ENCODE measurements at places on chromosomes 5 and 9.

DNA sequence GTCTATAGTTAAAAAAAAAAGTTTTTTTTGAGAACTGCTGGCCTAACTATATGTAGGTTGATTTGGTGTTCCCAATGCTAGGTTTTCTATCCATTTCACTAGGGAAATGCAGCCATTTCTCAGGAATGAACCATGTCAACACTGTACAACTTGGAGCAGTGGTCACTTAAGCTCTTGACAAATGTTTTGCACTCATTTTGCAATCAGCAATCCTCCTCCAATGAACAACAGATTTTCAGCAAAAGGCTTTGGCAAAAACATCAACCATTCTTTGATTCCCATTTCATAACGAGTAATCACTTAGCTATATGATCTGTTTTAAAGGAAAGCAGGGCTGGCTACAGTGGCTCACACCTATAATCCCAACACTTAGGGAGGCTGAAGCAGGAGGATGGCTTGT lies 17.9 kb downstream of the STRBP start:
- DNase-seq = no peak

DNA sequence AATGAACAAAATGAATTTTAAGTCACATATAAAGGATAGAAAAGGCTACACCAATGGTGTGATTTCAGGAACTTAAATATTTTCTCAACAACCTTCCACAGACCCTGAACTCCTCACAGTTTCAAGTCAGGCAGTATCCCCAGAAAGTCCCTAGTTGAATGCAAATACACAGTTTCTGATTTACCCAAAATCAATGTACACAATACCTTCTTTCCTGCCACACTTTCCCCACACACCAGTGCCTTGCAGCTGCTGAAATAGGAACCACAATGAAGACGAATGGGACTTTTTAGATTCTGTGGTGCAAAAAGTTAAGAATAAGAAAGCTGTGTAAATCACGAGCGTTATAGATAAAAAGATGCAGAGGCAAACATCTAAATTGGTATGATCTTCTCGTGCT lies 552.4 kb upstream of the MEF2C start:
- DNase-seq = no peak

GRCh38 chr9:4540425-4540824 lies 50.2 kb downstream of the SLC1A1 start:
- DNase-seq = no peak

DNA sequence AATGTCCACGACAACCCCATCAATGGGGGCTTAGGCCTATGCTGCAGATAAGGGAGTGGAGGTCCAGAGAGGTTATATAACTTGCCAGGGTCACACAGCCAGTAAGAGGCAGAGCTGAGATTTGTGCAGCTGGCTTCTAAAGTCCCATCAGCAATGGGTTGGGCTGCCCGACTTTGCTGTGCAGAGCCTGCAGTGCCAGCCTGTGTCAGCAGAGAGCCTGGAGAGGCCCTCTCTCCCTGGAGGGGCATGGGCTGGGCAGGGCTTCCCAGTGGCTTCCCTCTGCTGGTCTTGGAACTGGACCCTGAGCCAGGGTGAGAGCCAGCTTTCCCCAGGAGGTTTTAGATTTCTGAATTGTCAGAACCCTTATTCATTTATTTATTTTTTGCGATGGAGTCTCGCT lies 77.2 kb upstream of the RAPGEF1 start:
- DNase-seq = no peak

- no peak for DNase-seq
Measured at GRCh38 chr9:13963005-13963653, 350.8 kb downstream of the NFIB start.

- DNase-seq = no peak
Measured at GRCh38 chr5:140165101-140165922, 9.7 kb upstream of the CYSTM1 start.

- DNase-seq = no peak
Measured at GRCh38 chr5:143676802-143677201, 135.2 kb upstream of the HMHB1 start.

GRCh38 chr5:135535420-135535819 lies 344 bp downstream of the NEUROG1 start:
- DNase-seq = no peak

GRCh38 chr9:69380301-69380700 lies 55.3 kb downstream of the ENTREP1 start:
- no peak for DNase-seq

DNA sequence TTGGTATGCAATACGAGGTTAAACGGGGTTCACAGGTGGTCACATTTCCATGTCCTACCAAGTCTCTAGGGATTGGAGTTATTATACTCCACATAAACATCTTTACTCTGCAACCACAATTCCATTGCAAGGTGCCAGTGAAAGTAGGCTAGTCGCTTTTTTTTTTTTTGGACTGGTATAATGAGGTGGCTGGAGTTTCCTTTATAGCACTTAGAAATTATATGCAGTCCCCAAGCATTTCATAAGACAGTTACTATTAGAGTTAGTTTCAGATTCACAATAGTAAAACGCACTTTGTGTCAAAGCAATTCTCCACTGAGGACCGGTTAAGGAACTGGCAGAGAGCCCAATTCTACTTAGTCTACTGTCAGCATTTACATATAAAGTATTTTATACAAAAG lies 1.4 kb downstream of the MEF2C start:
- DNase-seq = no peak

DNA sequence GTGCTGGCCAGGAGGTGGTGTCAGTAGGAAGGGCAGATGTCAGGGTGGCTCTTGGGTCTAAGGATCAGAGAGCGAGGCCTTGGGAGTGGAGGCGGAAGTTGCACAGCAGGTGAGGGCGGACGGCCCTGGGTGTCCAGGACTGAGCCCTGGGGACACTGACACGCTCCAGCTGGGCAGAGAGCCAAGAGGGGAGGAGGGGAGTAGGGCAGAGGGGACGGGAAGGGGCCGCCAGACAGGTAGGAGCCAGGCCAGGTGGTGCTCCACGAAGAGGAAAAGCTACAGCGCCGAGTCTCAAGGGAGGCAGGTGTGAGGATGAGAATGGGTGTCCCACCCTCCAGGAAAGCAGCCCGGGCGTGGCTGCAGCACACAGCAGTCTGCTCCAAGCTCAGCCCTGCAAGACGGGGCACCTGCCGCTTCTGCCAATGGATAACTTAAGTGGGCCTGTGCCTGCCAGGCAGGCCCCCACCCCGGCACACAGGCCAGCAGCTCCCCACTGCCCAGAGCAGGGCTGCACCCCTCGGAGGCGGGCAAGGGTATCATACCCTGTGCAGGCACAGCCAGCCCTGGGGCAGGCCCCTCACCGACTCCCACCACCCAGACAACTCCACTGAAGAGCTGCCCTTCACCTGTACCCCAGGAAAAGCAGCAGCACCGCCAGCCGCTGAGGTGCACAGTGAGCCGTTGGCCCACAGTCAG lies 4.9 kb downstream of the TPRN start:
- DNase-seq = no peak

DNA sequence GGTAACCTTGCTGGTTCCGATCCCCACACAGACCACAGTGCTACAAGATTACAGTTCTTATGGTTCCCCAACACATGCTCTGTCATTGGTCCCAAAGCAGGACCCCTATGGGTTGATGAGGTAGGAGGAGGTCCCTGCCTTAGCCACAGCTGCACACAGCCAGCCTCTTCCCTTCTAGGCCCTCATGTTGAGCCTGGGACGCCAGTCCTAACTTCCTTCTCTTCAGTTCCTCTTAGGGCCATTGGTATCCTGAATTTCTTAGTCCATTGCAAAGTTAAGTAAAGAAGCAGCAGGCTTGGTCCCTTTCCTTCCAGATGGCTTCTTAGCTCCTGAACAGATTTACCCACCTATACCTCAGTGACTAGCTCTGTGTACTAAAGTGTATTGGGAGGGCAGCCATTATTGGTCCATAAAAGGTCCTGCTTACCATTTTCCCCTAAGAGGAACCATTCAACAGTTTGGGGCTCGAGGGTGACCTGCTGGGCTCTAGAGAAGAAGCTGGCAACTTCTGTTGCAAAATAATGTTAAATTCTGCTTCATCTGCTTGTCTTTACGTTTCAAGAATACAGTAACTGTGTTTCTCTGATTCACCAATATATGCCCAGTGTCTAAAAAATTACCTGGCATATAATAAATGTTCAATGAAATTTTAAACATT lies 50.2 kb downstream of the PDCD1LG2 start:
- no peak for DNase-seq

DNA sequence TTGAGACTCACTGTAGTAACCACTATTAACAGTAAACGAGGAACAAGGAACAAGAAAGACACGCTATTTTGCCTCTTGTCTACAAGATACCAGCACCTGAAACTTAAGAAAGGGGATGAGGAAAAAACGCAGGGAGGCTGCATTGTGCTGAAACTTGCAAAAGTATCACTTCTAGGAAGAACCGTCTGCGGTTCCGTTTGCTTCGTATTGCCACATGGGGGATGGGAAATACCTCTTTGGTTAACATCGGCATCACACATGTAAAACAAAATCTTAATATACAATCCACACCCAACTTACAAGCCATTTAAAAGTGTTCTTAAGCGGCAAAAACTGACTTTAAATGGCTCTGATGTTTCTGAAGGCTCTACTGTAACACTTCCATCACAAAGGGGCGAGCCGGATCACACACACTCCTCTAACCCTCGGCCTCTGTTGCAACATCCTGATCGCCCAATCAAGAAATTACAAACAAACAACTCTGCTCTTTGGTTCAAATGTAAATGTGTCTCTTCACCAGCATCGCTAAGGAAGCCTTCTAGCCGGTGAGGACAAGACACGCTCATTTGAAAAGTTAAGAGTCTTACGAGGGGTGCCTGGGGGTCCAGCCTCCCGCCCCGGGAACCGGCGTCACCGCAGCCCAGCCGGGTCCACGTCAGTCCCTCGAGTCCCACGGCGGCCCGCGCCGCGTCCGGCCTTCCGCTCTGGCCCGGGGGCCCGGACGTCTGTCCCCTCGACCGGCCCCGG lies 621 bp downstream of the SEC16A start:
- DNase-seq = no peak

DNA sequence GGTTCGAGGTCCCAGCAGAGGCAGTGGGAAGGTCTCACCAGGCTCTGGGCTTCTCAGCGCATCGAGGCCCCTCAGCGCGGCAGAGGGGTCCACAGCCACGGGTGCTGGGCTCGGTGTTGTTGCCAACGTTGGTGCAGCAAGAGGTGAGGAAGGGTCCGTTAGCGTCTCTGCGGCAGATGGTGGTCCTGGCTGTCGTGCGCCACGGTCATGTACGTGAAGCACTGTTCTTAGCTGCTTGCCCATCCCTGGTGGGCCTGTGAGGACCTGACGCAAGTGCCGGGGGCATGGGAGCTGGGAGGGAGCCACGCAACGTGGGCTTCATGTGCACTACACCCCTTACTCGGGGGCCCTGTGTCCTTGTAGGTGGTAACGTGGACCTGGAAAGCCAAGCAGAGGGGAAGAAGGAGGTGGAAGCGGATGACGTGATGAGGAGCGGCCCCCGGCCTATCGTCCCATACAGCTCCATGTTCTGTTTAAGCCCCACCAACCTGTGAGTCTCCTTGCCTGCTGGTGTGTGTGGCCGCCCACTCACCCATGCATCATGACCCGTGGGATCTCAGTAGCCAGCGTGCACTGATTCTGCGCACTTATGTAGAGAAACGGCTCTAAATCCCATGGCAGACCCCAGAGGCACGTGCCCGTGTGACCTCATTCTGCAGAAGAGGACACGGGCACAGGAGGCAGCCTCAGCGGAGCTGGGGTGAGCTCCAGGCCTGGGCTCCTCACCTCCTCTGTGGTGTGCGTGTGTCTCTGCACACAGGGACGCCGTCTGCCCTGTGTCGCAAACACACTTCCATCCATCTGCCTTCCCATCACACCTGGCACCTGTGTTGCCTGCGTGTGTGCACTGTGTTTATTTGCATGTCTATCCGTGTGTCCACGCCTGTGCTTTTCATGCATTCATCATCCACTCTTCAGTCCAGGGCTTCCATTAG lies 166.1 kb downstream of the CACNA1B start:
- no peak for DNase-seq

DNA sequence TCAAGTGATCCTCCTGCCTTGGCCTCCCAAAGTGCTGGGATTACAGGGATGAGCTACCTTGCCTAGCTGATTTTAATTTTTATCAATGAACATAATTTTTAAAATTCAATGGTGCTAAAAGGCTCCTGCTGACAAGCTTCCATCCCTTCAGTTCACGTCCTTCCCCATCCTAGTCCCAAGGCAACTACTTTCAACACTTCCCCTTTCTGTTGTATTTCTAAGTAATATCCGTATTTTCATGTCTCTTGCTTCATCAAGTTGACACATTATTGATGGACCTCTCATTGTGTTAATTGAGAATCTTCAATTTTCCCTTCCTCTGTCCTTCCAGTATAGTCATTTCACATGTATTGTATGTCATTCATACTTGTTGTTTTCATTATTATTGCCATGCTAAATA lies 93.8 kb upstream of the RASGRF2 start:
- no peak for DNase-seq

GRCh38 chr9:124000161-124000783 lies 11.3 kb upstream of the LHX2 start:
- DNase-seq = no peak

- no peak for DNase-seq
Measured at GRCh38 chr9:13719981-13720676, 440.6 kb upstream of the MPDZ start.

GRCh38 chr9:83620841-83621636 lies 1.9 kb upstream of the IDNK start:
- DNase-seq = peak; percentile 25

DNA sequence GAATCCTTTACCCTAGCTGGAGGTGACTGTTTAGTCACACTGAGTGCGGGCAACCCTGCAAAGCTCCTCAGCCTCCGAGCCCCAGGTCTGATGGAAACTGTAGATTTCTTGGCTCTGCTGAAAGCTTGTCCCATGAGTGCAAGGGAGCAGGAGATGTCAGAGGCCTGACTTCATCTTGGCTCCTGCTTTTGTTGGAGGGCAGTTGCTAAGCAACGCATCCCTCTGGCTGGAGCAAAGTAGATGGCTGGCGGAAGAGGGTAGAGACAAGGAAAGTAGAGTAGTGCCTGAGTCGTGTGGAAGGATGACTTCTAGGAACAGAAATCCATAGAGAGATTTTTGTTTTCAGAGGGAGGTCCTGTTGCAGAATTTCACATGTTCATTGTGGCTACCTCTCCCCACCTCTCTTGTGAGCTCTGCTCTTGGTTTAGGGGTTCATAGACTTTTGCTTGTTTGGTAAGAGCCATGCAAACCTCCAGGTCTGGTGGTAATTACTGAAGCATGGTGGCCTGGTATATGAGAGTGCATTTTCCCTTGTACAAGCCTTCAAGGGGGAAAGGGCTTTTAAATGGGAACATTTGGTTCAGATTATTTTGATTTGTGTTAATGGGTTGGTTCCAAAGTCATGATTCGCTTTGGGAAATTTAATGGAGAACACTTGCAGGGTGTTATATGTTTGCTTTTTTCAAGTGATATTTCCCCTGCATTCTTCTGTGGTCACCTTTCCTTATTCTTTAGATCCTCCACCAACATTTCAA lies 71.5 kb downstream of the ARHGAP26 start:
- no peak for DNase-seq

GRCh38 chr5:151020304-151021110 lies at the start of gene GPX3:
TSS of gene GPX3 (plus strand) at chr5:151020591. CDS start at chr5:151020655, 64 bp downstream.
- peak; percentile 42 for DNase-seq

- no peak for DNase-seq
Measured at GRCh38 chr5:76007904-76008303, 75.3 kb upstream of the SV2C start.

DNA sequence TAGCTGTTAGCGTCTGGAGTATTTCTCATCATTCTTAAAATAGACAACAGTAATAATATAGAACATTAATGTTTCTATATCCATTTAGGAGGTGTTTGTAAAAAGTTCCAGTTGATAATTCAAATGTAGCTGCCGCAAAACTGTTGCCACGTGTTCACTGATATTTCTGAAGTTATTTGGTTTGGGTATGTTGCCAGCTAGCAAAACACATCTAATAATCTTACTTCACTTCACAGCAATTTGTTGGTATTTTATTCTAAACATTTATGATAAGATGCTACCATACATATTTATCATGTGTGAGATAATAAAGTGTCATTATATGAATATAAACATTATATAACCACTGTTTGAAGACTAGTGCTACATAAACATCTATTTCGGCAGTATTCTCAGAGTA lies 101.6 kb downstream of the CDH12 start:
- no peak for DNase-seq

All from bone marrow (tissue), 2 donors.